ENCODE measurements at places on chromosomes 4 and X. TPM values are rescaled to one million over a fixed set of nuclear protein-coding genes. Genes with fewer than 3 reads are reported as not detected.

DNA sequence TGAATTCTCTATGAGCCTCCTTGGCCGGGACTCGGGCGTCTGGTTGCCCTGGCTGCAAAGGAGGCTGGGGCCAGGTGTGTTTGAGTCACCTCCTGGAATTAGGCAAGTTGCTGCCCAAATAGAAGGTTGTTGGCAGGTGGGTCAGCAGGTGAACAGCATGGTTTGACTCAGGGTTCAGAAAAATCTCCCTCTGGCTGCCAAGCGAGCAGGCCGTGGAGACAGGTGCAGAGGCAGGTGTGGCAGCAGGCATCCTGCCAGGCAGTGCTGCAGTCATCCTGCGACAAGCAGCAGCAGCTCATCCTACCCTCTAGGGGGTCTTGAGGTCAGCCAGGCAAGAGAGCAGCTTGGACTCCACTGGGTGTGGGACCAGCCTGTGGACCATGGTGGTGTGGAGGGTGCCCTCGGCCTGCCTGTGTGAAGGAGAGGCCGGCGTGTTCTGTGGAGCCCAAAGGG lies 8.2 kb downstream of the MSANTD1 start:
- no peak for DNase-seq

DNA sequence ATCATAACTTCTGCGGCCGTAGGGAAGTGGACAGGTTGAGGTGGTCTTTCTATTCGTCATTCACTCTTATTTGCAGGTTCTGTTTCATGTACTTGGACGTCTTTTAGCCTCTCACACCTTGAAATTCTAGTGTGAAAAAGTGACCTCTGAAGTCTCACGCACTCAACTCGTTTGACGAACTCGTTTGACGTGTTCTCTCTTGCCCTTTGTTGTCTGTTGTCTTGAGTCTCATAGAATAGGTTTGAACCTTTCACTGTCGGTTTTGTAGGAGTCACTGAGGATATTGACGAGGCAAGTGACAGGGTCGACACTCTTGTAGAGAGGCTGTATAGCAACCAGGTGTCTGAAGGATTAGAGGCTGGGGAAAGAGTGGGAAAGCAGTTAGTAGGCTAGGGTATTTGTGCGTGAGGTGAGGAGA lies 1.1 kb upstream of the PGRMC2 start:
- no peak for DNase-seq

- DNase-seq, result no peak
Measured at GRCh38 chr4:128298852-128299251, 11.2 kb upstream of the PGRMC2 start.

DNA sequence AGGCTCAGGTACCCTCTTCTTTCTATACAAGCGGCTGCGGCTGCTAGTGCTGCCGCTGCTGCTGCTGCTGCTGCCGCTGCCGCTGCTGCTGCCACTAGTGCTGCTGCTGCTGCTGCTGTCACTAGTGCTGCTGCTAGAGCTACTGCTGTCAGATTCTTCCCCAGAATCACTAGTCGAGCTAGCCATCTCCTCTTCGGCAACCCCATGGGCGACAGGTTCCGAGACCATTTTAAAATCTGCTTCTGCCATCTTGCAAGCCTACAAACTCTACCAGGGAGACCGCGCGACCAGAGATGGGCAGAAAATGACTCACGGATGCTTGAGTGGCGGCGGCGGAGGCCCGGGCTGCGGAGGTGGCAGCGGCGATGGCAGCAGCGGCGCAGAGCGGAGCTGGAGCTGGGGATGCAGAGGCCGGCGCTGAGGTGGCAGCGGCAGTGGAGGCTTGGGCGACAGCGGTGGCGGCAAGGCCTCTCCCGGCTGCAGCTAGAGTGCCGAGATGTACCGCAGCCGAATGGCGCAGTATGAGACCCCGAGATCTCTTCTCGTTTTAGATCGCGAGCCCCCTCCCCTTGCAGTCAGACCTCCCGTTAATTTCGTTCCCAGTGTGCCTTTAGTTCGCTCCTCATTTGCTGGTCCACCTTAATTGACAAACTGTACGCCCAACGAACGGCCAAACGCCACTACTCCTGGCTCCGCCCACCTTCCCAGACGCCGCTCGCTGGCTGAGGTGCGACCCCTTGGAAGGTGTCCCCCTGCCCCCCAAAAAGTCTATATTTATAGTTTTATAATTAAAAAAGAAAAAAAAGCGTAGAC lies at the start of gene NAP1L3:
TSS of gene NAP1L3 (minus strand) at position 523 of the 813 bp plus-strand sequence. CDS start at position 249, 274 bp downstream.
- DNase-seq, result peak; percentile 43

GRCh38 chr4:165838575-165838974 lies 34.5 kb upstream of the TLL1 start:
- DNase-seq, result no peak

The FHL1 gene
- 92.4 TPM for total RNA-seq

The DNAAF6 gene
- total RNA-seq, result not detected

The PTCHD1 gene
- total RNA-seq, result 0.08 TPM

The COL25A1 gene
- 2.4 TPM for total RNA-seq

The ATP1B4 gene
- total RNA-seq, result not detected

The JADE3 gene
- total RNA-seq, result 4.0 TPM
